ENCODE measurements at places on chromosomes 3 and 15. TPM values are rescaled to one million over a fixed set of nuclear protein-coding genes. Genes with fewer than 3 reads are reported as not detected.

- H3K4me3 ChIP-seq = no peak overlapping the region
- no peaks in the 10 kb centered on the region for H3K36me3 ChIP-seq
- DNase-seq = no peak
- no peaks in the 10 kb centered on the region for H3K27me3 ChIP-seq
- no peaks in the 10 kb centered on the region for H3K4me1 ChIP-seq
- no peak overlapping the region for H3K27ac ChIP-seq
These were observed 806.6 kb upstream of the LMCD1 start for GRCh38 chr3:7695049-7695448.

THPO gene
- polyA plus RNA-seq = 0.82 TPM

DNA sequence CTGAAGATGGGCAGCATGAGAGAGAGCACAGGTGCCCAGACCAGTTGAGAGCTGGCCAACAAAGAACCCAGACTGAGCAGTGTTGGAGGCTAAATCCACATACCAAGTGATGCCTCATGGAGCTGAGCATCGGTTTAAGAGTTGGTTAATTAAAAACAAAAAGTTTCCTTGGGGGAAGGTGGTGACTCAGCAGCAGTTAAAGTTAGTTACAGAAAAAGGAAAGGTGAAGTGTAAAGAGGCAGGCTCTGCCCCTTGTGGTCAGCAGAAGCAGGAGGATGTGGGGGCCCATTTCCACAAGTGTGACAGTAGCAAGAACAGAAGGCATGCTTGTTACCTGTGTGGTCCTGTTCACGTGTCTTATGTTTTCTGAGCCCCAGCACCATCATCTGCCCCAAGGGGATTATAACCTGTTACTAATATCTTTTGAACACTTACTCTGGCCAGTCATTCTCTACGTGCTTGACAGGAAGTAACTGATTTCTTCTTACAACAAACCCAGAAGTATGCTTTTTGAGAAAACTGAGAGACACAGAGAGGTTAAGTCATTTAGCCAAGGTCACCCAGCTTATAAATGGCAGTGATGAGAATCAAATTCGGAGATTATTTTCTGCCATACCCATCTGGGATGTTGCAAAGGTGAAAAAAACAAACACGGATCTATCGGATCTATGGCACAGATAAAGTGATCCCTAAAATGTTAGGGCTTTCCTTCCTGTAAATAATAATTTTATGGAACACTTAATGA, 91.0 kb downstream of the EPHB1 start:
- no peak overlapping the region for H3K27ac ChIP-seq
- peaks cover 3% of the 10 kb centered on the region for H3K27me3 ChIP-seq
- DNase-seq = no peak
- no peaks in the 10 kb centered on the region for H3K36me3 ChIP-seq
- H3K4me1 ChIP-seq = no peaks in the 10 kb centered on the region

IDH2 gene
- 84.6 TPM for polyA plus RNA-seq

MRAS gene
- 15.1 TPM for polyA plus RNA-seq

- H3K27ac ChIP-seq = no peak overlapping the region
- H3K4me1 ChIP-seq = peaks cover 5% of the 10 kb centered on the region
- H3K4me3 ChIP-seq = no peak overlapping the region
- DNase-seq = no peak
- H3K36me3 ChIP-seq = peaks cover 4% of the 10 kb centered on the region
- no peaks in the 10 kb centered on the region for H3K27me3 ChIP-seq
These were observed 22.8 kb upstream of the TKT start for GRCh38 chr3:53278667-53279066.

AHSG gene
- polyA plus RNA-seq = 0.68 TPM

ZBBX gene
- polyA plus RNA-seq = 0.17 TPM

DNA sequence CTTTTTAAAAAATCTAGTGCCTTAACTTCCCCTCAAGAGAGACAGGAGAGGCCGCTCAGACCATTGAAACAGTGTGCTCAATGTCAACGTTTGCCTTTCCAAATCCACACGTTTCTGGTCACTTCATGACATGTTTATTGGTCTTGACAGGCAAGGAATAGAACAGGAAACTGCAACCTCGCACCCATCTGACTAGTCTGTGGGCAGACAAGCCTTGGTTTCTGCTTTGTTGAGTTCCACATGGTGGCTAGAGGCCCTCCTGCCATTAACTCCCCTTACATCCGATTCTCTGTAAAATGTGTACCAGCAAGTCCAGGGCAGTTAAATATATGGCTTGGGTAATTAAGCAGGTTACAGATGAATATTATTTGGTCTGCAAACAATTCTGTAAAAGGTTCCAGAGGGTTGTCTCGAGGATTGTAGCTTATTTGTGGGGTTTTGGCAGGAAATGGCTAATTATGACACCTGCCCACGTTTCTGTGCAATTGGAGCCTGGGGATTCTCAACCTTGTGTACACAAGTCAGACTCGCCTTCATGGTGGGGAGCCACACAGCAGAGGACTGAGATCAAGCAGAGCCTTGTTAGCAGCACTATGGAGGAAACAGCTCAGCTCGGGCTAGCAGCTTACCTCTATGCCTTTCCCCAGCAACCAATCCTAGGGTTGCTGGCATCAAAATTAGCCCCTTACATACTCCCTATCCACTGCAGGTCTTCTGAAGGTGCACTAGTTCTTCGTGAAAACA, 317.5 kb upstream of the IGF1R start:
- DNase-seq = no peak
- H3K27ac ChIP-seq = no peak overlapping the region
- H3K36me3 ChIP-seq = no peaks in the 10 kb centered on the region
- H3K27me3 ChIP-seq = no peaks in the 10 kb centered on the region
- H3K4me3 ChIP-seq = no peak overlapping the region
- no peaks in the 10 kb centered on the region for H3K4me1 ChIP-seq

DNA sequence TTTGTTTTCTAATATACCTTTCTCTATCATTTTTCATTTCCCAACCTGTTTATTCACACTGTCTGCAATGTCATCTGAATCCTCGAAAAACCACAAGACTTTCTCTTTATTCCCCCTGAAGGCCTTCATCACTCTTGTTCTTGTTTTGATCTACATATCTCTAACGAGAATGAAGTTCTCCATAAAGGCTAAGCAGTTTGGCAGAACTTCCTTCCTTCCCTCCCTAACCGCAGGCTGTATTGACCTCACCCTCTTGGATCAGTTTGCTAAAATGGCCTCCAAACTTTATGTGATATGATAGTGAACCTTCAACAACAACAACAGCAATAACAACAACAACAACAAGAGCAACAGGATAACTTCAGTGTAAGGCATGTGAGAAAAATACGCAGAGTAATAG, 392.8 kb downstream of the TIGIT start:
- H3K36me3 ChIP-seq = no peaks in the 10 kb centered on the region
- H3K27ac ChIP-seq = no peak overlapping the region
- peaks cover 5% of the 10 kb centered on the region for H3K4me1 ChIP-seq
- no peak for DNase-seq
- no peaks in the 10 kb centered on the region for H3K27me3 ChIP-seq

GRCh38 chr3:52524752-52525679, 8.6 kb downstream of the NT5DC2 start:
- peaks cover 42% of the 10 kb centered on the region for H3K36me3 ChIP-seq
- no peak overlapping the region for H3K27ac ChIP-seq
- no peak overlapping the region for H3K4me3 ChIP-seq
- no peaks in the 10 kb centered on the region for H3K4me1 ChIP-seq
- no peak for DNase-seq

GRCh38 chr3:112097378-112097777, 11.2 kb downstream of the C3orf52 start:
- peaks cover 6% of the 10 kb centered on the region for H3K36me3 ChIP-seq
- DNase-seq = no peak
- H3K4me3 ChIP-seq = no peak overlapping the region
- H3K27ac ChIP-seq = no peak overlapping the region
- H3K27me3 ChIP-seq = no peaks in the 10 kb centered on the region

DNA sequence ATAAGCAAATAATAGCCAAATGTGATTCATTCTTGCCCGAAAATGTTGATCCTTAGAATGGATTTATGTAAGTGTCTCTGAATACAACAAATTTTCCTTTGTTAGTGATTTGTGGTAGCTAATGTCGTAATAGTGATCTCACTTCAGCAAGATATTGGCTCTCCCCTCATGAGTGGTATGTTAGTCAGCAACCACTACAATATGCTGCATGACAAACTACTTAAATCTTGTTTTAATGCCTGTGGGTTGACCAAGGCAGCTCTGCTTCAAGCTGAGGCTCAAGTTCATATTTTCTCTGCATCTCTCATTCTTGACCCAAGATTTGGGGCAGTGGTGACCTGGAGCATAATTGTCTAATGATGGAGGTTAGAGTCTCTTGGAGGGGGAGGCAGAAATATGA, 49.8 kb upstream of the GALNT15 start:
- H3K4me3 ChIP-seq = no peak overlapping the region
- no peaks in the 10 kb centered on the region for H3K4me1 ChIP-seq
- H3K27me3 ChIP-seq = no peaks in the 10 kb centered on the region
- no peak for DNase-seq

RBP2 gene
- polyA plus RNA-seq = not detected

CORO2B gene
- polyA plus RNA-seq = 6.1 TPM

DNA sequence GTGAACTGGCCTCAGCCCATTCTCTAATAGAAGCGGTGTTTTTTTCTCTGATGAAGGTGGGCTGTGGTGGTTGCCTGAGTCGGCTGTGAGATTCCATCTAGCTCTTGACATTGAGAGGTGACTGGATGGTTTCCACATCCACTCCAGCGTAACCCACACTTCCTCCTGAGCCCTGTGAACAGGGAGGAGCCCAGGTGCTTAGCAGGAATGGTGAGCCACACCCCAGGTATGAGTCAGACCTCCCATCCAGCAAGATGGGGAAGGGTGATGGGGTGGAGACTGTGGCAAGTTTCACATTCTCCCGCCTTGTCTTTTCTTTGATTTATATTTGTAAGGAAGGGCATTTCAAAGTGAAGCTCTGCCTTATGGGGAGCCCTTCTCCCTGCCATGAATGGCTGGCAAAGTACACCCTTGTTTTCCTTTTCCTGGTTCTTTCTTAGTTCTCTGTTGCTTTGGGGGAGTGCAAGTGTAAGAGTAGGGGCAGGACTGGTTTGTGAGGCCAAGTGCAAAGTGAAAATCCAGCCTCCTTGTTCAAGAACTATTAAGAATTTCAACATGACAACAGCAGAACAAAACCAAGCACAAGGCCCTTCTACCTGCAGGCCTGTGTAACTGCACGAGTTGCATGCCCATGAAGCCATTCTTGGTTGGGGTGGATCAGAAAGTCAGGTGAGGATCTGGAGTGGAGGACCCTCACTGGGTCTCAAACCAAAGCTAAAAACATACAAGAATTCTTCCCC, 4.6 kb upstream of the TPRG1 start:
- H3K27me3 ChIP-seq = no peaks in the 10 kb centered on the region
- no peaks in the 10 kb centered on the region for H3K36me3 ChIP-seq
- H3K4me3 ChIP-seq = no peak overlapping the region
- DNase-seq = no peak
- no peak overlapping the region for H3K27ac ChIP-seq

DNA sequence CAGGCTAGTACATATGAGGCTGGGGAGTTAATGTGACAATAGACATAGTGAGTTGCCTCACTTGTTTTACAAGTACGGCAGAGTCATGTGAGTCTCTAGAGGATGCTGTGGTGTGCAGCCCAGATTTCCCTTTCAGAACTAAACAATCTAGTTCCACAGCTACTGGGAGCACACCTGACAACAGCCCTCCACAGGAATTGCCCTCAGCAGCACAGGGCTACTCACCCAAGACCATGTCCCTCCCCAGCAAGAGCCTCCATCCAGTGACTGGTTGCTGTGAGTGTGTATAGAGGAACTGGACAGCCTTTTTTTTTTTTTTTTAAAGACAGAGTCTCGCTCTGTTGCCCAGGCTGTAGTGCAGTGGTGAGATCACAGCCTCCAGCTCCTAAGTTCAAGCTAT, 40.2 kb upstream of the UBE2E2 start:
- no peaks in the 10 kb centered on the region for H3K36me3 ChIP-seq
- no peak overlapping the region for H3K27ac ChIP-seq
- H3K4me1 ChIP-seq = no peaks in the 10 kb centered on the region
- DNase-seq = no peak

DNA sequence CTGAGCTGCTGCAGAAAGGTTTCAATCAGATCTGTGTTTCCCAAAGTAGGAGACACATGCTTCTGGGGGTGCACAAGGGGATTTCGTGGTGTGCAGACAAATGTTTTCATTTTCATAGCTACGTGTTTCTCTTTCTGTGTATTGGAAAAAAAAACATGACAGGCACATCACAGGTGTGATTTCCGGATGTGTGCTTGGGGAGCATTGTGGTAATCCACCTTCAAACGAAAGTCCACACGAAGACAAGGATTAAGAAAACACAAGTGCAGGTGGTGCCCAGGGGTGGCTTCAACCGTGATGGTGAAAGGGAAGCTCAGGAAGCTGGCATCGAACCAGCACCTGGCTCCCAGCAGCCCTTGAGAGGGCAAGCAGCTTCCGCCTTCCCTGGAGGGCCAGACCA, 164.6 kb upstream of the LINGO1 start:
- no peak for DNase-seq
- no peaks in the 10 kb centered on the region for H3K27me3 ChIP-seq
- no peaks in the 10 kb centered on the region for H3K36me3 ChIP-seq
- no peak overlapping the region for H3K4me3 ChIP-seq
- no peaks in the 10 kb centered on the region for H3K4me1 ChIP-seq

GRCh38 chr3:77026904-77027634, 12.8 kb upstream of the ROBO2 start:
- no peak overlapping the region for H3K27ac ChIP-seq
- no peaks in the 10 kb centered on the region for H3K27me3 ChIP-seq
- H3K4me3 ChIP-seq = no peak overlapping the region
- H3K36me3 ChIP-seq = no peaks in the 10 kb centered on the region

SPTBN5 gene
- 0.32 TPM for polyA plus RNA-seq

DNA sequence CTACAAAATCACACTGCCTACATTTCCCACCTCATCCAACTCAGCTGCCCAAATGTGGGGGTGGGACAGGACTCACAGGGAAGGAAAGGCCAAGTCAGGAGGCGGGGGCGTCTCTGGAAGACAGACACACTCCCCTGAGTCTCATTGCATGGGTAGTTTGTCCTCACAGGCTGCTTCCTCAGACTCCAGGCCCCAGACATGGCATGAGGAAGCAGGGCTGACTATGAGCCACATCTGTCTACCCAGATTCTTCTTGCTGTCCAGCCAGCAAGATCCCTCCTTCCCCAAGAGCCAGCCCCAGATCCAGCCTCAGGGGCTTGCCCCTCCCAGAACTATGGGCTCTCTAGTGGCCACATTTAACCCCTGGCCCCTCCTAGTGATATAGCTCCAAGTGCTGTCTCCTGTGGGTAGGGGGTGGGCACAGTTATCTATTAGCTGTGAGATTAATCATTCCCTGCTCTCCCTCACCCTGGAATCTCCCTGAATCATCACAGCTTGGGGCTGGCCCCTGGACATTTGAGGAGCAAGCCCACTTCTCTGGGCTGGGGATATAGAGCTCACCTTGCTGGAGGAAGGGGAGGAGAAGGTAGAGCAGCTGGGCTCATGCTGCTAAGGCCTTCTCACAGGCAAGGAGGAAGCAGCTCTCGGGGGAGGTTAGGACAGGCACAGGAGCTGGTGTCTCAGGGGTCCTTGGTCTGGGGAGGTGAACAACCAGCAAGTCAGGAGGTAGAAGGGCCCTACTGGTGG, 2.1 kb upstream of the CCDC33 start:
- no peak overlapping the region for H3K4me3 ChIP-seq
- no peaks in the 10 kb centered on the region for H3K27me3 ChIP-seq
- H3K27ac ChIP-seq = no peak overlapping the region
- H3K36me3 ChIP-seq = no peaks in the 10 kb centered on the region
- DNase-seq = no peak
- peaks cover 2% of the 10 kb centered on the region for H3K4me1 ChIP-seq

CLDN11 gene
- polyA plus RNA-seq = 4.8 TPM
